ENCODE measurements at places on chromosomes 3 and 15.

- no peak for DNase-seq
Measured at GRCh38 chr15:39597751-39598185, 16.9 kb downstream of the THBS1 start.

- no peak for DNase-seq
Measured at GRCh38 chr3:179304605-179305004, 18.2 kb upstream of the ZNF639 start.

DNA sequence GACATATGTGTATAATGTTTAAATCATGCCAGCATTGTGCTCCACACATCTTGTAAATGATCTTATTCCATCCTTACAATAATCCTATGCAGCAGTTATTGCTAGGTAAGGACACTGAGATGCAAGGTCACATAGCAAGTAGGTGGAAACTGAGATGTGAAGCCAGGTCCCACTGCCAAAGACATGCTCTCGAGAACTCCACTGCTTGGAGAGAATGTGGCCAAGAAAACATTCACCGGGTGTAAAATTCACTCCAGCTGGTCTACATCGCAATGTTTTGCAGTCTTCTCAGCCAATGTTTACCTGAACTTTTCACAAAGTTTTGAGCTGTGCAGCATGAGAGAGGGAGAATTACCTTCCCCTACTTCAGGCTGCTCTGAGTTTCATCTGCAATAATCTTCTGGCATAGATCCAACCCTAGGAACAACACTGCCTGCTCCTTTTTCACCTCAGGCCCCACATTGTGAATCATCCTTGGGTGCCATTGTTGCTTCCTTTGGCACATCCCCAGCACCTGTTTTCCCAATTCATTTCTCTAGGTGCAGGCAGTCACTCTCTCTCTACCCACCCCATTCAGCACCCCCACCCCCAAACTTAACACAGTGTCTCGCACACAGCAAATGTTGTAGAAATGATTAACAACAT lies 53.5 kb upstream of the PRTG start:
- DNase-seq, result no peak

- DNase-seq, result no peak
Measured at GRCh38 chr3:33032938-33033337, 64.0 kb downstream of the GLB1 start.

GRCh38 chr3:111737706-111738086 lies 121.4 kb upstream of the PHLDB2 start:
- peak; percentile 87 for DNase-seq
